Fibroblast of villous mesenchyme (primary cell): ENCODE measurements at places on chromosomes 4 and X. TPM values are rescaled to one million over a fixed set of nuclear protein-coding genes. Genes with fewer than 3 reads are reported as not detected.

SLC6A14 gene
- not detected in 2 replicates for total RNA-seq

SLC25A53 gene
- total RNA-seq, result 5.6 and 5.8 TPM in 2 replicates

TLR3 gene
- 0.43 and 0.97 TPM in 2 replicates for total RNA-seq

TMEM271 gene
- not detected in 2 replicates for total RNA-seq

STK26 gene
- 4.8 and 9.1 TPM in 2 replicates for total RNA-seq

TKTL1 gene
- total RNA-seq, result not detected in 2 replicates

GDI1 gene
- total RNA-seq, result 81.8 and 106 TPM in 2 replicates

TRIM75 gene
- 0.32 TPM in 1 of 2 replicates, not detected in the other for total RNA-seq

SSX4B gene
- total RNA-seq, result not detected in 2 replicates

CCDC120 gene
- 0.86 and 0.97 TPM in 2 replicates for total RNA-seq

STOX2 gene
- 0.43 and 0.97 TPM in 2 replicates for total RNA-seq

CT55 gene
- total RNA-seq, result not detected in 2 replicates

GLRA3 gene
- under 0.01 TPM in 1 of 2 replicates, not detected in the other for total RNA-seq

PCYT1B gene
- total RNA-seq, result 0.64 and 0.86 TPM in 2 replicates

PRR32 gene
- not detected in 2 replicates for total RNA-seq

APLN gene
- under 0.01 TPM in 2 replicates for total RNA-seq

ASMT gene
- not detected in 2 replicates for total RNA-seq

PRDM5 gene
- total RNA-seq, result 23.8 and 30.7 TPM in 2 replicates

HMX1 gene
- total RNA-seq, result not detected in 2 replicates

MGARP gene
- total RNA-seq, result 41.2 and 106 TPM in 2 replicates

CTAG1A gene
- not detected in 2 replicates for total RNA-seq

ZNF595 gene
- 17.7 and 23.8 TPM in 2 replicates for total RNA-seq

PROM1 gene
- total RNA-seq, result under 0.01 TPM in 2 replicates

RBM10 gene
- 39.6 and 49.2 TPM in 2 replicates for total RNA-seq

MID2 gene
- 21.6 and 33.2 TPM in 2 replicates for total RNA-seq

DOCK11 gene
- 50.1 and 54.4 TPM in 2 replicates for total RNA-seq

CD40LG gene
- total RNA-seq, result not detected in 2 replicates

PNPLA4 gene
- total RNA-seq, result 9.3 and 9.9 TPM in 2 replicates

PHKA1 gene
- total RNA-seq, result 7.4 and 8.6 TPM in 2 replicates

ZNF718 gene
- 7.1 and 8.2 TPM in 2 replicates for total RNA-seq

MXRA5 gene
- 20.7 and 45.4 TPM in 2 replicates for total RNA-seq

SPANXA2 gene
- not detected in 2 replicates for total RNA-seq

BDH2 gene
- 31.2 and 54.8 TPM in 2 replicates for total RNA-seq

PDGFC gene
- 145 and 184 TPM in 2 replicates for total RNA-seq

FABP2 gene
- not detected in 2 replicates for total RNA-seq

NSG1 gene
- total RNA-seq, result 0.32 and 0.86 TPM in 2 replicates

TMPRSS11A gene
- total RNA-seq, result not detected in 2 replicates
